ENCODE measurements at places on chromosomes 7 and 10.

- DNase-seq, result no peak
Measured at GRCh38 chr10:120685136-120685535, 166.0 kb upstream of the WDR11 start.

GRCh38 chr10:12350167-12350872 is 973 bp downstream of the CAMK1D start:
- DNase-seq, result peak; percentile 22

DNA sequence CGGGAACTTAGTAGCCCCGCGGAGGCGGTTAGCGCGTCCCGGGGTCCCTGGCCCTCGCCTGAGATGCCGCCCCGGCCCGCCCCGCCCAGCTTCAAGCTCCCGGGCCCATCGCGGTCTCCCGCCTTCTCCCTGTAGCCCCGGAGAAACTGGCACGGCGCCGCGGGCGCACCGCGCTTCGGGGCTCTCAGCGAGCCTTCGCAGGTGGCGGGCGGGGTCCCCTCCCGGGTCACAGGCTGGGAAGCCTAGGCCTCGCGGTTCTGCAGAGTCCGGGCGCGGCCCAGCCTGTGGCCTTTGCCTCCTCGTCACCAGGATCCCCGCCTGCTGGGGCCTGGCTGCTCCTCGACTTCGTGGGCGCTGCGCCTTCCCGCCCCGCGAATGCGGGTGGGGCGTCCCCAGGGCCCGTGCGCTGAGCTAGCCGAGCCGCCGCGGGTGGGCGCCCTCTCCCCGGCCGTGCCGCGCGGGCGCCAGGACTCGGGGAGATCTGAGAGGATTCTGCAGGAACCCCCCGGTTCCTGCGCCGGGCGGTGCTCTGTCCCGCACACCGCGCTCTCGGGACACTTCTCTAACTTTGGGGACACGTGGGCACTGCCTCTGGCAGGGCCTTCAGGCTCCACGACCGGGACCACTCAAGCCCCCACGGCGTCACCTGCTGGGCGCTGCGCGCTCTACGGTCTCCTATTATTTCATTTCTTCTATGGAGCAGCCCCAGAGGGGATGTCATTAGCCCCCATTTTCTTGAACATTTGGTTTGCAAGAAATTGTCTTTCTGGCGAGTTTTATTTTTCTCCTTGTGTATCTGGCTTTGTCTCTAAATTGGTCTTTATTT is 682 bp upstream of the RGS10 start:
- DNase-seq, result peak; percentile 29

DNA sequence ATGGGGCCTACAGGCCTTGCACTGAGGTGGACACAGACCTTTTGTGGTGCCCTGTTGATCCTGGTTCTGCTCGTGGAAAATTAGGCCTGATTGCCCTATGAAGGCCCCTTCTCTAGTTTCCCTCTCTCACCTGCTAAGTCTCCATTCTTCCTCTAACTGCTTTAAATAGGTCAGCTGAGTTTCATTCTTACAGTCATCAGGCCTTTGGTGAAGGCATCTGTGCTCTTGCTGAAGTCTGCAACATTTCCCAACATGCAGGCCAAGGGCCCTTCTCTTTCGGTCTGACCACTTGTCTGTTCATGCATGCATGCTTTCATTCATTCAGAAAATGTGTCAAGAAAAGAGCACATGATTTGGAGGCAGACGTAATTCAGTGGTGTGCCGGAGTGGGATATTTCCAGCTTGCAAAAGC is 244.0 kb downstream of the BUB3 start:
- no peak for DNase-seq

DNA sequence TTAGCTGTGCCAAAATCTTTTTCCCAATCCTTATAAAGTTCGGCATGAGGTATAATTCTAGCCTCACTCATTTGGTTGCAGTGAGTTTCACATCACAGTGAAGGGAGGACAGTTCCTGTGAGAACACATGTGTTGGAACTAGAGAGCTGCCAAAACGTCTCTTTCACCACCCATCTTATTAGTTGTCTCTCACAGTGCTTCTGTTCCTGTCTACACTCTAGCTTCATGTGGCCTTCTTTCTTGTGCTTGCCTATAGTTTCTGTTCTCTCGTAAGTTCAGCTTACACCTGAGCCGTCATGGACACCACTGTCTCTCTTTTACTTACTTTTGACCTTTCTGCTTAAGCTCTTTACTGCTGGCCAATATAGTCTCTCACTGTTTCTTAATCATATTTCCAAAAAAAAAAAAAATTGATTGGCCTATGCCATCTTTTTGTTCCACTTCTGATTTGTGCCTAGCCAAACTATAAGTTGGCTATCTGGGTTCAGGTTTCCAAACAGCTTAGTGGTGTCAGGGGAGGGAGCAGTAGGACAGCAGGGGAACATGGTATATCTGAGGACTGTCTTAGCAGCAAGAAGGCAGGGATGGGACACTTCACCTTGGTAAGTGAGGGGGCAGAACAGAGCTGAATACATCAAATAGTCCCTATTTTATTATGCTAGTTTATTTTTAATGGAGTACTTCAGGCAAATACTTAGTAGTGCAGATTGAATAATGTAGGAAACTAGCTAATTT is 38.0 kb downstream of the ZNRF2 start:
- peak; percentile 80 for DNase-seq

DNA sequence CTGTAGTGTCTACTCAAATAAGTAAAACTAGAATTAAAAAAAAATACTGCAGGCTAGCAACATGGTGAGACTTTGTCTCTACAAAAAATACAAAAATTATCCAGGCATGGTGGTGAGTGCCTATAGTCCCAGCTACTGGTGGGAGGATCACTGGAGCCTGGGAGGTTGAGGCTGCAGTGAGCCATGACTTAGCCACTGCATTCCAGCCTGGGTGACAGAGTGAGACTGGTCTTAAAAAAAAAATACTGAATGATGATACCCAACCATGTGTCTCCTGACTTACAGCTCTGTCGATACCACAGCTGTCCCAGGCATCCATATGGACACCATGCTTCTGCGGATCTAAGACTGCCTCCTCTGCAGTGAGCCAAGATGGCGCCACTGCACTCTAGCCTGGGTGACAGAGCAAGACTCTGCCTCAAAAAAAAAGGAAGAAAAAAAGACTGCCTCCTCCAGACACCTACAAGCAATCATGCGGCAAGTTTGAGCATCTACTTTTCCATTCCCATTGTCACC is 7.9 kb upstream of the FRAT1 start:
- DNase-seq, result no peak

DNA sequence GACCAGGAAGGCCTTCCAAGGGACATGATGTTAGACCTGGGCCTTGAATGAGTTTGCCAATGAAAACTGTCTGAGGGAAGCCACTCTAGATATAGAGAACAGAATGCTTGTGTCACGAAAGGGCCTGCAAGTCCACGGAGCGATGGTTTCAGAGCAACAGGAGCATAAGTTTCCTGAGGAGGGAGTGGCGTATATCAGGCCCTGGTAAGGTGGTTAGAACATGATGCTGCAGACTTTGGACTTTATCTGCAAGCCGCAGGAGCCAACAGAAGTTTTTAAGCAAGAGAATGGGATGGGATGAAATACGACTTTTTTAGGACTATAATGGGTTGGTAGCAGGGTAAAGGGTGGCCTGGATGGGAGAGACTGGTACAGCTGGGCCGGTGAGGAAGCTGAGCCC is 136.0 kb downstream of the FGFR2 start:
- DNase-seq, result no peak

- no peak for DNase-seq
Measured at GRCh38 chr10:102802920-102803534, 34.2 kb downstream of the CYP17A1 start.

- DNase-seq, result no peak
Measured at GRCh38 chr10:11720260-11720741, 21.9 kb upstream of the ECHDC3 start.

DNA sequence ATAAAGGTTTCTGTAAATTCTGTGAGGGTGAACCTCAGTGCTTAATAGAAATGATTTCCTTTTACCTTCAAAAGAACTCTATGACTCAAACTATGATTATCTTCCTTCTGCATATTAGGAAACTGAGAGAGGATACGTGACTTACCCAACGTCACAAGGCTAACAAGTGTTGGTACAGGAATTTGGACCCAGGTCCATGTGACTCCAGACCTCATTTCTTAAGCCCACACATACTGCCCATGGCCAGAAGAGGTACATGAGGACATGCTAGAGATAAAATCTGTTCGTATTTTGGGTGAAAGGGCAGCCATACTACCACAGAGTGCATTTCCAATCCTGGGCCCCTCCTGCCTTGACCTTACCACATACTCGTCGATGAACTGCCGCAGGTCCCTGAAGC is 61.5 kb upstream of the TM9SF3 start:
- DNase-seq, result no peak

GRCh38 chr7:31006857-31007256 is 43.1 kb downstream of the GHRHR start:
- no peak for DNase-seq

Measured in NCI-H446 (cell line).